Bronchial smooth muscle cell (primary cell): ENCODE measurements at places on chromosomes 5 and 9. TPM values are rescaled to one million over a fixed set of nuclear protein-coding genes. Genes with fewer than 3 reads are reported as not detected.

PRUNE2 gene
- total RNA-seq, result 11.3 and 11.8 TPM in 2 replicates

CCDC152 gene
- total RNA-seq, result 0.09 and 2.2 TPM in 2 replicates

SV2C gene
- not detected in 2 replicates for total RNA-seq

PRDM9 gene
- not detected in 2 replicates for total RNA-seq

CEP120 gene
- total RNA-seq, result 7.9 and 12.0 TPM in 2 replicates
